NAMALWA (cell line): ENCODE measurements at places on chromosomes 5 and 9.

- DNase-seq = no peak
These were observed 57.2 kb downstream of the KCNN2 start for GRCh38 chr5:114419067-114419388.

- DNase-seq = no peak
These were observed 9.4 kb upstream of the RNF180 start for GRCh38 chr5:64156261-64156660.

- DNase-seq = no peak
These were observed 63.0 kb upstream of the PTPN3 start for GRCh38 chr9:109561137-109561536.

- no peak for DNase-seq
These were observed 18.5 kb downstream of the FBXW2 start for GRCh38 chr9:120774719-120775118.

DNA sequence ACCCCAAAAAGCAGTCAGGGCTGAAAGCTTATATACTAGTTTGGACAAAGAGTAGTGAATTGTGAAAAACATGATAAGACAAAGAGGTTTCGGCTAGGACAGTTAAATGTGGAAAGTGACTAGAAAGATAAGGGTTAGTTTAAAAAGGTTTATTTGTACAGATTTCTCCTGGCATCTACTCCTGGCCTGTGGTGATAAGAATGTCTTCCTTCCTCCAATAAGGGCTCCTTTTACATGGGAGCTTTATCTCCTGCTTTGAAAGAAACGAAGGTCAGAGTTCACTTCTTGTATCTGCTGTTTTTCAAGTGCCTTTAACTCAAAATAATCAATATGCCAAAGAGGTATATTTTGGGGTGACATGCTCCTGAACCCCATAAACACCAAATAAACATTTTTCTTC lies 776.1 kb upstream of the COX7C start:
- DNase-seq = no peak

GRCh38 chr5:154002093-154002492 lies 36.6 kb downstream of the FAM114A2 start:
- DNase-seq = no peak
